AG08396 (cell line): ENCODE measurements at places on chromosomes 7 and 10.

DNA sequence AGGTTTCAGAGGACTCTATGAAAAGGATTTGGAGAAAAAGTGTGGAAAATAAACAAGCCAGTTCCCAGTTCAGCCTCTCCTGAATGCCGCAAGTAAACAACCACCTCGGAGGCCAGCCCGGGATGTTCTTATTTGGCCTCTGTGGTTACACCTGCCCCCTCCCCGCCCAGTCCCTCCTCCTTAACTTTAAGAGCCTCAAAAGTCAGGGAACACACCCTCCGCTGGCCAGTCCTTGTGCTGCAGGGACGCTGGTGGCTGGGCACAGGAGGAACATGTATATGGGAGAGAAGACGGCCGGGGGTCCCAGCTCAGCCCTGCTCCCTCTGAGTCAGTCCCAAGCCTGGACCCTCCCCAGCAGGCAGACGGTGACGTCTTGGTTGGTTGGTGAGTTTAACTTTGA is 6.1 kb downstream of the CHST3 start:
- DNase-seq: no peak

DNA sequence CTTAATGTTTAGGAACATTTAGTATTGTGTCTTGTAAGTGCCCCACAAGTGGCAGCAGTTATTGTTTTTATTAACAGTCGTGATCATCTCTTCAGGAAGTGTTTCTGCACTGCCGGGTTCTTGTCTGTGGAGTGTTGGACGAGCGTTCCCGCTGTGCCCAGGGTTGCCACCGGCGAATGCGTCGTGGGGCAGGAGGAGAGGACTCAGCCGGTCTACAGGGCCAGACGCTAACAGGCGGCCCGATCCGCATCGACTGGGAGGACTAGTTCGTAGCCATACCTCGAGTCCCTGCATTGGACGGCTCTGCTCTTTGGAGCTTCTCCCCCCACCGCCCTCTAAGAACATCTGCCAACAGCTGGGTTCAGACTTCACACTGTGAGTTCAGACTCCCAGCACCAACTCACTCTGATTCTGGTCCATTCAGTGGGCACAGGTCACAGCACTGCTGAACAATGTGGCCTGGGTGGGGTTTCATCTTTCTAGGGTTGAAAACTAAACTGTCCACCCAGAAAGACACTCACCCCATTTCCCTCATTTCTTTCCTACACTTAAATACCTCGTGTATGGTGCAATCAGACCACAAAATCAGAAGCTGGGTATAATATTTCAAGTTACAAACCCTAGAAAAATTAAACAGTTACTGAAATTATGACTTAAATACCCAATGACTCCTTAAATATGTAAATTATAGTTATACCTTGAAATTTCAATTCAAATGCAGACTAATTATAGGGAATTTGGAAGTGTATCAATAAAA is 22.2 kb downstream of the PLA2G12B start:
- no peak for DNase-seq

- DNase-seq: no peak
Measured at GRCh38 chr7:156014808-156015207, 202.5 kb upstream of the SHH start.

DNA sequence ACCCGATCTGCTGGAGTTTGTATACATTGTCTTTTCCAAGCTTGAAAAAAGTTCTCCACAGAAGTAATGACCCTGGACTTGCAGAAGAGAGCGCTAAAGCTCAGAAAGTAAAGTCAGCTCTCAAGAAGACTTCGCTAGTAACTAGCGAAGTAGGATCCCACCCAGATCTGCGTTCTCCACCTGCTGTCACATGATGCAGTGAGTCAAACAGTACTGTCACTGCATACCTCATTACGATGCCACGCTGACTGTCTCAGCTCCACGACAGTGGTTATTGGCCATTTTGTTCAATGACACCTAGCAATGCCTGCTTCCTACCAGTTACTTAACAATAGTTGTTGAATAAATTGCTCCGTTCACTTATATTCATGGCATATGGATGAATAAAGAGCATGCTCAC is 29.7 kb upstream of the SEC61G start:
- DNase-seq: peak; percentile 77

DNA sequence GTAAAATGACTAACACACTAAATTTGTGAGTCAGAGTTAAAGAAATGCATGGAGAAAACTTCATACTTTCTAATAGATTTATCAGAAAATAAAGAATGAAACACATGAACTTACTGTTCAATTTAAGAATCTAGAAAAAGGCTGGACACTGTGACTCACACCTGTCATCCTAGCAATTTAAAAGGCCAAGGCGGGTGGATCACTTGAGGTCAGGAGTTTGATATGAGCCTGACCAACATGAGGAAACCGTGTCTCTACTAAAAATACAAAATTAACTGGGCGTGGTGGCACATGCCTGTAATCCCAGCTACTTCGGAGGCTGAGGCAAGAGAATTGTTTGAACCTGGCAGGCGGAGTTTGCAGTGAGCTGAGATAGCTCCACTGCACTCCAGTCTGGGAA is 1106.2 kb upstream of the LRRN3 start:
- no peak for DNase-seq

DNA sequence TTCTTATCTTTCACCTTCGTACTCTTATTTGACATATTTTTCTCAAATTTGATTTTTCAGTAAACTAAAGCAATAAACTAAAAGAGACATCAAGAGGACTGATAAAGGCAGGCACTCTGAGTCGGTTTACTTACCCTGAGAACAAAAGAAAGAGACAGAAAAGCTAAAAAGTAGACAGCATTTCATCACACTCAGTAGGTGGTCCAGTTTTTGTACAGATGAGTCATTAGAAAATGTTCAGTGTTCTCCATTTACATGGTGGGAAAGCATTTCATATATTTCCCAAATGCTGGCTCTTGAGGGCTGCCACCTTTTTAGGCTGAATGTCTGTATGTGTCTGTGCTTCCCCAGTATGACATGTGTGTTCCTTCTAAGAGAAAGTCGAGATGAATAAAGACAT is 52.7 kb downstream of the NHLRC2 start:
- DNase-seq: no peak

GRCh38 chr10:86411281-86411841 is 44.8 kb upstream of the GRID1 start:
- peak; percentile 51 for DNase-seq

- DNase-seq: no peak
Measured at GRCh38 chr10:116732573-116732972, 9.8 kb downstream of the HSPA12A start.

DNA sequence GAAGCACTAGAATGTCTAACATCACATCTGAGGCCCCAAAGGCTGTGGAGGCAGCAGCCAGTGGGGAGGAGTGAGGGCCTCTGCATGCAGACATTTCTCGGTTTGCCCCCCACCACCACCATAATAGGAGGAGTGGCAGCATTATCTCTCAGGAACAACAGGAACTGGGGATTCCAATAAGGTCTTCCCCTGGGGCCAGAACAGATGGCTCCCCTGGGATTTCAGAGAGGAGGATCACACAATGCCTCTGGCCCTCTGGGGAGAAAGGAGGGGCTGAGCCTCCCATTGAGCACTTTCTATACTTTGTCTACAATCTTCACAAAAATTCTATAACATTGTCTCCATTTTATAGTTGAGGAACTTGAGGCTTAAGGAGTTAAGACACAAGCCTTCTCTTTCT is 61.1 kb downstream of the GRID1 start:
- no peak for DNase-seq
